ENCODE measurements at places on chromosomes 6 and 20.

DNA sequence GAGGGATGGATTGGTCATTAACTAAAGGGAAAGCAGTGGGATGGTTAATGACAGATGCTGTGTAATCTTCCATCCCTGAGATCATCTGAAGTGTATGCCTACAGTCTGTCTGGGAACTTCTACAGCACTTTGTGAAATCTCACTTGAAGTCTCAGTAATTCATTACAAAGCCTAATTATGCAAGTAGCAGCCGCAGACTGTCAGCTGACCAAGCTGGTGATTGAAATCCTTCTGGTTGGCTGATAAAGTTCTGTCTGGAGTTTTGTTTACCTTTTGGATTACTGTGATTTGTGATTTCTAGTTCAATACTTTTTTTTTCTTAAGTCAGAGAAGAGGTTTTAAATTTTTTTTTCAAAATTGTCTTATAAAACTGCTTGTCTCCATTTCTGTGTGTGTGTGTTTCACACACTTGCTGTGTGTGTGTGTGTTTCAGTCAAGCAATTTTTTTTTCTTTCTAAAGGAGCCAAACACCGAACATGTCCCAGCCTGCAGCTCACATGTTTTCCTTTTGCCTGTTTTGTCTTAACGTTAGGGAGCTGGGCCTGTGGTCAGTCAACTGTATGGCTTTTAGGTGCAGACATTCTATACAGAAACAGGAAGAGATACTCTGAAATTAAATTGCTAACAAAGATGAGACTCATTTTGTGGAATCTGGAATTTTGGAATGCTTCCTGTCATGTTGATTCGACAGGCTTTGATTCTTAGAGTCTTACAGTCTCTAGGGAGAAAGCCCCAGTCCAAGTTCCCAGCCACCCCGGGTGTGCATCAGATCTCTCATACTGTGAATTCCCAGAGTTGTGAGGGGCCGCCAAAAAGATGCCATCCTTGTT lies 28.5 kb upstream of the ADGRF4 start:
- DNase-seq, result no peak

- no peak for DNase-seq
Observed at GRCh38 chr20:20010639-20011500, 6.3 kb upstream of the NAA20 start.

- DNase-seq, result peak; percentile 64
Observed at GRCh38 chr20:50930976-50931305, 296 bp downstream of the ADNP start.

- DNase-seq, result no peak
Observed at GRCh38 chr6:129368970-129369369, 341.0 kb downstream of the ARHGAP18 start.

GRCh38 chr6:74320715-74321114 lies 624.7 kb downstream of the CD109 start:
- DNase-seq, result no peak

DNA sequence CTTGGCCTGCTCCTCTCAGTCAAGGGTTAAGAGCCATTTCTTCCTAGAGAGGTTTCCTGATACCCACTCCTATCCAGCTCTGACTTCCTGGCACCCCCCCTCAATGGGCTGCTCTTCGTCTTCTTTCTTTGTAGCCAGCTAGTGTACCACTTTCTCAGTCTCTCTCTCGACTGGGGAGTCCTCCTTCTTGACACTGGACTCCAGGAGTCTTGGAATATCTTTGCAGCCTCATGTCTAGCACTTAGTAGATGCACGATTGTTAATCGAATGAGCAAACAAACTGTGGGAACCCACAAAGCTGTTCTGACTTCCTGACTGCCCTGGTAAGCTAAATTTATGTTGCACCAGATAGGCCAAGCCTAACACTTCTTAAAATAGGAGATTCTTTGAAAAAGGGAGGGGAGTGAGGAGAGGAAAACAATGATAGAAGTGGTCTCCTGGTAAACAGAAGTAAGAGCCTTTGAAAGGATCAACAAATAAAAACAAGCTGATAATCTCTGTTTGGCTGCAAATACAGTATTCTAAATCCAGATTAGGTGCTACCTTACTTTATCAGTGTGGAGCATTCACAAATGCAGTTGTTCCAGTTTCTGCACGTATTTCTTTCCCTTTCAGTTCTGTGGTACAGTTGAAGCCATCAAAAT lies 160.1 kb upstream of the CITED2 start:
- no peak for DNase-seq

DNA sequence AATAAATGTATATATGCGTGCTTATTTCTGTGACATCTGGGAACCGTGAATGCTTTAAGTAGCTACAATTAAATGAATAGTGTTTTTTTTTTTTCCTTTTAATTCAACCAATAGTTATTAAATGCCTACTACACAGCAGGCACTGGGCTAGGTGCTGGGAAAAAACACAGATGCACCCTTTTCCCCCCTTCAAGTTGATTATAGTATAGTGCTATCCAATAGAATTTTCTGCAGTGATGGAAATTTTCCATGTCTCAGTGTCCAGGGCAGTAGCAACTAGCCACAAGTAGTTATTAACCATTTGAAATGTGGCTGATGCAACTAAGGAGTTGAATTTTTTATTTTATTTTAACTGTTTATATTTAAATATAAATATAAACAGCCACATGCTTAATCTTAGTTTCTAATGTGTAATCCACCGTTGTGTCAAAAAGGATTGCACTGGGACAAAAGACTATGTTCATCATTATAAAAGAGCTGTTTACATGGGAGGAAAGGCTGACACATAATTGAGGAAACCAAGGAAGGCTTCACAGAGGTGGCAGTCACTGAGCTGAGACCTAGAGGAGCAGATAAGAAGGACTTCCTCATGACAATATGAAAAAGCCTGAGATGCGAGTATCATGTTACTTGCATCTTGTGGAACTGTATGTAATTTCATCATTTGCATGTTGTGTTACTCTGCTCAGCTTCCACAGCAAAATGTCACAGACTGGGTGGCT lies 261.2 kb upstream of the PLCB4 start:
- DNase-seq, result no peak

DNA sequence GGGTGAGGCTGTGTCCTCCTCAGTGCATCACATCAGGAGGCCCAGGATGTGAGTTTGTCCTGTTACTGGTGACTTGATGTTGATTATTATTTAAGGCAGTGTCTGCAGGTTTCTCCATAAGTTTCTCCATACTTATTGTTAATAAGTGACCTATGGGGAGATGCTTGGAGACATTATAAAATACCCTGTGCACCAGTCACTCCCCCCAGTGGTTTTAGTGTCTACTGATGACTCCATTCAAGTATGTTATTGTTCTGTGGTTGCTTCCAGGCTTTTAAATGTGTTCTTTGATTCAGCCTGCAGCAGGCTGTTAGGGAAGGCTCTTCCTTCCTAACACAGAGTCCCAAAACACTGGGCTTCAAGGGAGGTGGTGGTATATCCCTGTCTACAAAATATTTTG lies 14.6 kb upstream of the CST3 start:
- no peak for DNase-seq

DNA sequence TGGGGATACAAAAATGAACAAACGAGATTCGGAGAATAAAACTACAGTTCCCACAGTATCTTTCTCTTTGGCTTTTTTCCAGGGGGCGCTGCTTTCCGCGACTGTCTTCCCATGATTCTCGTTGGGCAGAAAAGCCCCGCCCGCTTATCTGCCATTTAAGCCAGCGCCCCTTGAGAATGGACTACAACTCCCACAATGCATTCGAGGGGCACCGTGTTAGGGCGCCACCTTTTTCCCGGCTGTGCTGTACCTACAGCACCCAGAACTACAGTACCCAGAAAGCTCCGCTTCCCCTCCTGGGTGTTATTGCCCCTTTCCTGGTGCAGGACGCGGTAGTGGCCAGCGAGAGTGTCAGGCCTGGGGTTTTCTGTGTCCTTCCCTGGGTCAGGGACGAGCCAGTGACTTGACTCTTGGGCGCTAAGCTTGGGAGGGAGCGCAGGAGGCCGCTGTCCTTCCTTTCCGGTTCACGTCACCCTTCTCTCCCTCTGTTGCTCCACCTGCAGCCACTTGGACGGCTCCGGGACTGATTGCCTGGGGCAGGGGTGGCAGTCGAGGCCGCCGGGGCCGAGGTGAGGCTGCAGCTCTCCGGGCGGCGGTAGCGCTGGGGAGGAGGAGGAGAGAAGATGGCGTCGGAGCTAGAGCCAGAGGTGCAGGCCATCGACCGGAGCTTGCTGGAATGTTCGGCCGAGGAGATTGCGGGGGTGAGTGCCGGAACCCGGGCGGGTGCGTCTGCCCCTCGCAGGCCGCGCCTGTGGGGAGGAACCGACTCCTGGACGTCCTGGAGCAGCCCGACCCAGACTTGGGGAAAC lies at the start of gene UBR2:
Gene UBR2 (plus strand): TSS at position 333 of the 809 bp plus-strand sequence. CDS start 291 bp downstream, at position 624.
- peak; percentile 87 for DNase-seq

DNA sequence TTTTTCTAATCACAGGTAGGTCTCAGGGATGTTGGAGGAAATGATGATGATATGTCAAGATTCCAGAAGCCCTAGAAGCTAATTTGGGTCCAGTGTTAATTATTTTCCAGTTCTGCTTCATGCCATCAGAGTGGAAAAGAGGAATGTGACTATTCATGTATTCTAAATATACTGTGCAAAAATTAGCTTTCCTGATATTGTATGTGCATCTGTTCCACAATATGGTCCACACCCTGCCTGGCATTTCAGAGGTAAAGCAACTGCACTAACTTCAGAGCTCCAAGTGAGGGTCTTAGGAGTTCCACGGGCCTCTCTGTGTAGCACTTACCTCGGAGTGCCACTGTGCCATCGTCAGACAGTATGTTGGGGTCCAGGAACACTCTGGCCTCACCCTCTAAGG lies 27.1 kb downstream of the PREP start:
- DNase-seq, result no peak

DNA sequence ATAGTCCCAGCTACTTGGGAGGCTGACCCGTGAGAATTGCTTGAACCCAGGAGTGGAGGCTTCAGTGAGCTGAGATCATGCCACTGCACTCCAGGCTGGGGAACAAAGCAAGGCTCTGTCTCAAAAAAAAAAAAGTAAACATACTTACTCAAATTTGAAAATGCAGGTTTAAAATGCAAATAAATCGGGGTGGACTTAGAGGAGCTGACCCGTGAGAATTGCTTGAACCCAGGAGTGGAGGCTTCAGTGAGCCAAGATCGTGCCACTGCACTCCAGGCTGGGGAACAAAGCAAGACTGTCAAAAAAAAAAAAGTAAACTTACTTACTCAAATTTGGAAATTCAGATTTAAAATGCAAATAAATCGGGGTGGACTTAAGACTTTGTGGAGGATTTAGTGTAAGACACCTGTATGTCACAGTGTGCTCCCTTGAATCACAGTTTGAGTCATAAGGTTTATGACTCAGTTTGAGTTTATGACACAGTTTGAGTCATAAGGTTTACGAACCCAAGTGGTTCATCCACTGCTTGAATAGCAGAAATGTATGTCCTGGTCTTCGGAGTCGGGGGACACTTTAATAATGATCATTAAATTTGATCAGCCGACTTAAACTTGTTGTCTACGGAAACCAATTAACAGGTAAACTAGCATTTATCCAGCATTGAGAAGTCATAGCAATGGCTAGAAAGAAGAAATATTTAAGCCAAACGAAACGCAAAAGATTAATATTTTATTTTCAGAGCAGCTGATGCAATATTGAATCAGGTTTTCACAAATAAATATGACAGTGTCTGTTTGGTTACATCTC lies 6.8 kb upstream of the MRPS10 start:
- DNase-seq, result no peak

GRCh38 chr20:25073544-25073943 lies 8.4 kb downstream of the VSX1 start:
- no peak for DNase-seq

DNA sequence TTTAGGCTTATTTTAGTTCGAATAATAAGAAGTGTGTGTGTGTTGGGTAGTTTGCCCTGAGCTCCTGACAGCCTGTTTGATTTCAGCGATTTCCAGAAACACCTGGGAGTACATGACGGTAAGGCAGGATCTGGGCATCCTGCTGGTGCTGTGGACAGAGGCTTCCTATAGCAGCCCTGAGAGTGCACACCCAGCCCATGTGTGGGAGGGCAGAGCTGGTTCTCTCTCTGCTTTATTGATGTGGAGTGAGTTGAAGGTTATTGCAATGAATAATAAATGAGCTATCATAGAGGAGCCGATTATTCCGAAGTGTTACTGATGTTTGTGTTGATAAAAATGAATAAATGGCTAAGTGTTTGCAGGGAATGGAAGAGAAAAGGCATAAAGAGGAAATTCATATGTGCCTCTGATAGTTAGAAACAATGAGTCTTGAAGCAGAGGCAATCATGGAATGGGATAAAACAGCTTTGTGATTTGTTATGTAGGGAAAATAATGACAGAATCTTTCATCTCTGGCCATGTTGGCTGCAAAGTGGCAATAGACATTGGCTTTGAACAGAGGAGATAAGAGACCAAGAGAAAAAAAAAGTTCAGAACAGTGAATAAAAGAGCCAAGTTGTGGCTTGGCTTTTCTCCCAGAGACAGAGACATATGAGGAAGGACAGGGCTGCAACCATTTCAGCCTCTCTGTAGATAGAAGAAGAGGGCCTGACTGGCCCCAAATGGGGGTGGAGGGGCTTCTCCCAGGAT lies 166.2 kb upstream of the CHD6 start:
- no peak for DNase-seq

- no peak for DNase-seq
Observed at GRCh38 chr6:166449641-166450040, 66.9 kb upstream of the MPC1 start.

GRCh38 chr6:3102875-3103274 lies 15.6 kb upstream of the BPHL start:
- DNase-seq, result no peak

- DNase-seq, result peak; percentile 67
Observed at GRCh38 chr20:58891086-58891717, 38.7 kb downstream of the GNAS start.

DNA sequence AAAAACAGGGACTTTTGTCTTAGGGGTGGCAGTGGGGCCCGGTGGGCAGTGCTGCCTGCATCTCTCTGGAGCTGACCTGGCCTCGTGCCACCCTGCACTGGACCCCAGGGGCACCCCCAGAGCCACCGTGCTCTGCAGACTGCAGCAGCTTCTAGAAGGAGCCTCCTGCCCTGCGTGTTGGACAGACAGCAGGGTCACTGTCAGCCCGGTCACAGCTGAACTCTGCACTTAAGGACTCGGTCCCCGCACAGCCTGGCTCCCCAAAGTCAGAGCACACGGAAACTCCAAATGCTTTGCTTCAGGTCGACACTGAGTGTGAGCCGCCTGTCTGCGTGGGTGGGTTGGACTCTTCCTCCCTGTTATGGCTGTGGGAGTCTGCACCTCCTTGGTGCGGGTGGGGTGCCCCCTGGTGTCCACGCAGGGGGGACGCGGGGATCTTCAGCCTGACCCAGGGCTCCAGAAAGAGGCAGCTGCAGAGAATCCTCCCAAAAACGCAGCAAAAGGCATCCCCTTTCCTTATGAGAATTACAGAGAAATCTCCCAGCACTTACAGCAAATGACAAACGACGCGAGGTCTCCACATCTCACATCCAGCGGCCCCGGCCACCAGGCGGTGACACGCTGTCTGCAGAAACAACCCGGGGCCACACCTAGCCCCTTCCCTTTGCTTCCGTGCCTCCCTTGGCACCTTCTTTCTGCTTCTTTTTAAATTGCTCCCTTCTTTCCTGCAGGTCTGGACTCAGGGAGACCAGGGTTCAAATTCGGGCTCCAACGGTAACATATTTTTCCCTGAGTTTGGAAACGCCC lies 36.3 kb upstream of the DACT2 start:
- DNase-seq, result no peak

Measured in activated T-helper 1 cell treated with anti-CD3 and anti-CD28 coated beads, Interleukin-2, amount 50 U/mL, for 16 hours (primary cell).